ENCODE measurements at places on chromosomes 6 and 20.

- H3K36me3 ChIP-seq: no peaks in the 10 kb centered on the region
- H3K27ac ChIP-seq: no peak overlapping the region
- no peak overlapping the region for H3K4me3 ChIP-seq
- no peaks in the 10 kb centered on the region for H3K4me1 ChIP-seq
- no peak for DNase-seq
These were observed 477.4 kb upstream of the HTR1E start for GRCh38 chr6:86459978-86460377.

DNA sequence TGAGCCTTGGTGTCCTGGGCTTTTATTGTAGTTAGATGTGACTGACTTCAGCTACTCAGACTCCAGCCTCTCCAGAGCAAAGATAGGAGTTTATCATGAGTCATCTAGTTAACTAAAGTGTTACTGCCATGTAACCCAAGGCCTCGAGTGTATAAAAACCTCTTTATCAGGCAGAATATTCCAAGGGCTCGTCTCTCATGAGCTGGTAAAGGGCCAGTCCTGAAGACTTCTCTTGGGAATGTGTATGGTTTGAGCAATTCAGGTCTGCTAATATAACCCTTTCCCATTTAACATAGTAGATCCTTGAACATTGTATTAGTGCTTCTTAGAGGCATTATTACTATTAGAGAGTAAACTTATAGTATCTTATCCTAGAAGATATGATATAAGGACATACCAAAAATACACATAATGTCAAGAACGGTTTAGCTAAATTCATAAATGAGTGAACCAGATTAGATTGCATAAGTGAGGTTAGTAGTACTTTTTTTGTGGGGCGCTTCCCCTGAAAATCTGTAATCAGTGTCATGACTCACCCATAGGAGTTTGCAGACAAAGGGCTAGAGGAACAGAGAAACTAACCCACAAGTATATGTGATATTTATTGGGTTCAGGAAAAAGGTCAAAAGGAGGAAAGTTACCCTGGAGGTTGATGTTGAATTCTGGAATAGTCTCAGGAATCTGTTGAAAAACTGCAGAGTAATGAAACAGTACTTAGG lies 16.0 kb downstream of the DSE start:
- H3K27ac ChIP-seq: peak overlapping the region; percentile 92
- no peaks in the 10 kb centered on the region for H3K27me3 ChIP-seq
- peaks cover 4% of the 10 kb centered on the region for H3K36me3 ChIP-seq
- DNase-seq: peak; percentile 72
- peaks cover 48% of the 10 kb centered on the region for H3K4me1 ChIP-seq

DNA sequence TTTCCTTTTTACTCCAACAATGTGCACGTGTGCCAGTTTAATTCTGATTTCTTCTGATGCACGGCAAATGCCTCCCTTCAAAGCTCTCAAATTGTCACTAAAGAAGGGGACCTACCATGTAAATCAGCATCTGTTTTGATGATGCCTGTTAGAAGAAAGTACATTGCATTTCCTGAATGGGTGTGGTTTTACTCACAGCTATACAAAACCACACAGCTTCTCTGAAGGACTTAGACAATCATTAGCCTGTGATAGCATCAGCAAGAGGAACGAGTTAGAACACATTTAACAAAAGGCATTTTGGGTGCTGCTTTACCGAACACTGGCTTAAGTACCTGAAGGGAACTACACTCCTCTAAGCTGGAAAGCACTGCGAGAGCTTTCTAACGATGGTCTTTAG lies 109.4 kb downstream of the ATXN1 start:
- no peak for DNase-seq
- no peaks in the 10 kb centered on the region for H3K4me1 ChIP-seq
- no peaks in the 10 kb centered on the region for H3K36me3 ChIP-seq
- H3K27ac ChIP-seq: no peak overlapping the region

DNA sequence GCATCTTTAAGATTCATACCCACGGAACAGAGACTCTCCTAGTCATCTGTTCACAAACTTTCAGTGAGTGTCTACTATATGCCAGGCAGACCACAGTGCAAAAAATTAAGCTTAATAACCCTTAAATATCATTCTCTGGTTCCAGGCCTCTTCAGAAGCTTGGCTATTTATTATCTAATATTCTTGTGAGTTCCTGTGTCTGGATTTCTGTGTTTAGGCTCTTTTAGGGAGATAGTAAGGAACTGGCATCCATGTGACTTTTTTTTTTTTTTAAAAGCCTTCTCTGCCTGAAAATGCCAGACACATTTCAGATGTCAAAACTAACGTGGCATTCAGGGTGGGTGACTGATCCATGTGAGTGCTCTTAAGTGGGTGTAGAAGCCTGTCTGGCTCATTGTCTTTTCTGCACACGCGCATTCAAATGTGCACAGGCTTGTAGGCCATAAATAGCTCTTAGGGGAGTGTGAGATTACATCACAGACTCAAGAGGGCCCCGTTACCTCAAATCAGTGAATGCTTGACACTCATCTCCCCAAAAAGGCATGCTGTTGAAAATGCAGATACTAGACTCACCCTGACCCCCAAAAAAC lies 141.9 kb downstream of the GMPR start:
- no peaks in the 10 kb centered on the region for H3K36me3 ChIP-seq
- H3K4me3 ChIP-seq: no peak overlapping the region
- no peaks in the 10 kb centered on the region for H3K4me1 ChIP-seq

GRCh38 chr6:37614491-37614890 lies 83.2 kb downstream of the MDGA1 start:
- no peaks in the 10 kb centered on the region for H3K27me3 ChIP-seq
- H3K27ac ChIP-seq: no peak overlapping the region
- no peak overlapping the region for H3K4me3 ChIP-seq
- peaks cover 11% of the 10 kb centered on the region for H3K4me1 ChIP-seq
- H3K36me3 ChIP-seq: no peaks in the 10 kb centered on the region

GRCh38 chr6:63975699-63976098 lies 340.1 kb downstream of the PHF3 start:
- no peak overlapping the region for H3K4me3 ChIP-seq
- no peaks in the 10 kb centered on the region for H3K4me1 ChIP-seq
- DNase-seq: no peak
- no peaks in the 10 kb centered on the region for H3K27me3 ChIP-seq
- H3K36me3 ChIP-seq: no peaks in the 10 kb centered on the region
- no peak overlapping the region for H3K27ac ChIP-seq

GRCh38 chr6:8082954-8083858 lies 19.0 kb upstream of the BLOC1S5 start:
- peaks cover 18% of the 10 kb centered on the region for H3K36me3 ChIP-seq
- DNase-seq: peak; percentile 92
- H3K4me3 ChIP-seq: no peak overlapping the region
- peak overlapping the region; percentile 72 for H3K27ac ChIP-seq
- H3K27me3 ChIP-seq: no peaks in the 10 kb centered on the region
- peaks cover 64% of the 10 kb centered on the region for H3K4me1 ChIP-seq

DNA sequence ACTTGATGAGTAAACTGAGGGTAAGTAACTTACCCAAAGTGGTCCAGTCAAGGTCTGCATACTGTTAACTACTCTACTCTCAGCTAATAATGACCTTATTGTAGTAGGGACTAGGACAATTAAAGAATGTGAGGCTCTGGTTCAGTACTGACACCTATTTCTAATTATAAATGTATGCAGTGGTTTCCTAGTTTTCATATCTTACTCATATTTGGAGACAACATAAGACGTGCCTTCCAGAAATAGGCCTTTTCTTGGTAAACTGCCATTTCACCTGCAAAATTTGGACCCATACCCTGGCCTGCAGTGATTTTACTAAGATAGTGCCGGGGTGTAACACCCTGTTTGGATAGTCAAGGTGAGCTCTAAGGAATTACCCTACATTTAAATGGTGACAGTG lies 24.7 kb downstream of the GJA1 start:
- H3K4me3 ChIP-seq: no peak overlapping the region
- H3K27ac ChIP-seq: no peak overlapping the region
- no peaks in the 10 kb centered on the region for H3K4me1 ChIP-seq

GRCh38 chr6:1856381-1856780 lies 246.7 kb downstream of the FOXC1 start:
- no peaks in the 10 kb centered on the region for H3K27me3 ChIP-seq
- no peak overlapping the region for H3K27ac ChIP-seq
- no peaks in the 10 kb centered on the region for H3K36me3 ChIP-seq
- DNase-seq: no peak
- H3K4me3 ChIP-seq: no peak overlapping the region

DNA sequence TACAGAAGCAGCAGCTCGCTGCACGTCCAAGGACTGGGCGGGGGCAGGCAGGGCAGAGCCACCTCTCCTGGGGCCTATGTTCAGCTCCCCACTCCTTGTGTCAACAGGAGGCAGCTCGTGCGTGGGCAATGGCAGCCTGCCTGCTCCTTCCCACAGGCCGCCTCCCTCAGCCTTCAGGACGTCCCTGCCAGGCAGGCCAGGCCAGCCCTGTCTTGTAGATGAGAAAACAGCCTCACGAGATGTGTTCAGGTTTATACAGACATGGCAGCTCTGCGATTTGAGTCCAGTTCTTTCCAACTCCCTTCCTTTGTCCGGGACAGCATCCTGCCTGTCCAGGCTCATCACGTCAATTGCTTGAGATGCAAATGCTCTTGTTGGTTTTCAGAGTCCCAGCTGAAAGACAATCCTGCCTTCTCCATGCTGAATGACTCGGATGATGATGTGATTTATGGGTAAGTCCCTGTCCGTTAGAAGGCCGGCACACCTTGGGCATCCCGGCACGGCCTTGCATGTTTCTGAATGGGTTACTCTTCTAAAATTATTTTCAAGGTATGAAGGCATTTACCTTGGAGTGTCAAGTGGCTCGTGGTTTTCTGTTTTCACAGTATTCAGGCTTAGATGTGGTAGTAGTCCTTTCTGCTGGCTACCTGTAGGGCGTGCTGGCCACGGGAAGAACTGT lies 13.5 kb downstream of the DYNLT1 start:
- no peaks in the 10 kb centered on the region for H3K27me3 ChIP-seq
- no peaks in the 10 kb centered on the region for H3K4me1 ChIP-seq
- DNase-seq: no peak
- H3K27ac ChIP-seq: peak overlapping the region; percentile 5
- H3K4me3 ChIP-seq: no peak overlapping the region

DNA sequence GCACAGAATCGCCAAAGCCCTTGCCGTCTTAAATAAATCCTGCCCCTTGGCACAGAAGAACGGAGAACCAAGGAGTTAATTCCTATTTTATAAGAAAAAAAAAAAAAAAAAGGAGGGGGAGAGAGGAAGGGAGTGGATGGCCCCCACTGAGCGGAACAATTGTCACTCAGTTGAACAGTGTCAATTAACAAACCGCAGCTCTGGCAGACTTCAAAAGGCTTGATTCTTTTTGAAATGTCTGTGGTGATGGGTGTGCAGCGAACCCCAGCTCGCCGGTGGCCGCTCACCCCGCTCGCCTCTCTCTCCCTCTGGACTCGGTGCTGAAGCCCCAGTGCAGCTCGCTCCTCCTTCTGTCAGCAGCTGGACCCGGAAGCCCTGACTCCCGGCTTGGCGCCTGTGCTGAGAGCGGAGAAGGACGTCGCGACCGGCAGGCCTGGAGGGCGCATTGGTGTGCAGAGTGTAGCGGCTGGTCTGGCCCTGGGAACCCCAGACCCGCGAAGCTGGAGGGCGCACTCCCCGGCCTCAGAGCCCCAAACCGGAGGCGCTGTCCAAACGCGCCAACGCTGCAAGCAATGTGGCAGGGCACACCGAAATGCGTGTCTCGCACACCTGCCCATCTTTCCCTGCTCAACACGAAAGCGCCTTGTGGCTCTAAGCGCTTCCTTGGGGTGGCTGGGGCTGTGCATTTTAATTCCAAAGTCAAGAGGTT lies 3.4 kb downstream of the LINC00237 start:
- no peak overlapping the region for H3K27ac ChIP-seq
- H3K4me1 ChIP-seq: no peaks in the 10 kb centered on the region
- H3K27me3 ChIP-seq: peaks cover 64% of the 10 kb centered on the region
- H3K36me3 ChIP-seq: no peaks in the 10 kb centered on the region

- H3K4me1 ChIP-seq: peaks cover 35% of the 10 kb centered on the region
- no peaks in the 10 kb centered on the region for H3K36me3 ChIP-seq
- peak overlapping the region; percentile 31 for H3K4me3 ChIP-seq
- no peaks in the 10 kb centered on the region for H3K27me3 ChIP-seq
- DNase-seq: peak; percentile 81
These were observed 85.6 kb upstream of the CARMIL1 start for GRCh38 chr6:25193460-25194171.

DNA sequence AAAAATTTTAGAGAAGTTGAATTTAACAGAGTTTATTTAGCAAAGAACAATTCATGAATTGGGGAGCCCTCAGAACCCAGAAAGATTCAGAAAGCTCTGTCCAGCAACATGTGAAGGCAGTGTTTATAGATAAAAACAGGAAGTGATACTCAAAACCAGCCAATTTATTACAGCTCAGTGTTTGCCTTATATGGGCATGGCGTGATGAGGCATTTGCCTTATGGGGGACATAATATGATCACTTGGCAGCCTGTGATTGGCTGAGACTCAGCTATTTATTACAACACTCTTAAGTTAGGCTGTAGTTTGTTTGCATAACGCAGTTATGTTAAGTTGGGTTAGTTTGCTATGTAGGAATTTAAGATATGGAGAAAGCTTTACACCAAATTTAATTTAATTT lies 11.5 kb downstream of the HLA-DPA1 start:
- no peaks in the 10 kb centered on the region for H3K4me1 ChIP-seq
- peak; percentile 52 for DNase-seq
- no peak overlapping the region for H3K4me3 ChIP-seq
- H3K36me3 ChIP-seq: no peaks in the 10 kb centered on the region
- H3K27ac ChIP-seq: no peak overlapping the region

- no peak overlapping the region for H3K27ac ChIP-seq
- H3K36me3 ChIP-seq: no peaks in the 10 kb centered on the region
- no peak overlapping the region for H3K4me3 ChIP-seq
- H3K4me1 ChIP-seq: no peaks in the 10 kb centered on the region
These were observed 189.7 kb downstream of the COL9A1 start for GRCh38 chr6:70113171-70113570.

DNA sequence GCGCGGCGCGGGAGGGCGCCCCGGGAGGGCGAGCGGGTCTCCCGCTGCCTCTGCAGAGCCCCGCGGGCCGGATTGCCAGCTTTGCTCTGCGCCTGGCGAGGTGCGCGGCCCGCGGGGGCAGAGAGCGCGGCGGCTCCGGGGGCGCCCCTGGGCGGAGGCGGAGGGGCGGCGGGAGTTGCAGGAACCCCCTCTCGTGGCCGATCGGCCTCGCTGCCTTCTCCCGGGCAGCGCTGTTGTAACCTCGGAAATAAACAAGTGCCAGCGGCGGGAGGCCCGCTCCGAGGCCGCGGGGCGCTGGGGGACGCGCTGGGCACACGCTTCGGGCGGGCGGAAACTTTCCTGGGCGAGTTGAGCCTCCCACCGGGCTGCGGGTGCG lies 1.2 kb downstream of the CDH4 start:
- peaks cover 68% of the 10 kb centered on the region for H3K27me3 ChIP-seq
- H3K27ac ChIP-seq: no peak overlapping the region
- H3K4me1 ChIP-seq: no peaks in the 10 kb centered on the region
- no peak for DNase-seq
- H3K36me3 ChIP-seq: no peaks in the 10 kb centered on the region

DNA sequence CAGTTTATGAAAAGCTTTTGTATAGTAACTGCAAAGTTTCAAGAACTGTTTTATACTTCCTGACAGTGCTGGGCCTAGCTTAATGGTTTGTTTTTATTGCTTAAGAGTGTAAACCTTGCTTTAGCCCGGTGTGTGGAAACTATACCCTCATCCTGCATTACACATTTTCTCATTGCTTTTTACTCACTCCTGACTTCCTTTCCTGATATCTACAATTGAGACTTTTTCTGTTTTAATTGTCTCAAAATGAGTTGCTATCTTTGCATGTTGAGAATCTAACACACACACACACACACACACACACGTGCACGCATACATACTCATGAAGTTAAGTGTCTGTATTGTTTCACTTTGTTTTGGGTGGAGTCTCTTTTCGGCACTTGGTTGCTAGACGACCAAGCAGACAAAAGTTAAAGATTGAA lies 16.7 kb downstream of the BMP2 start:
- H3K27ac ChIP-seq: no peak overlapping the region
- no peaks in the 10 kb centered on the region for H3K36me3 ChIP-seq
- no peak overlapping the region for H3K4me3 ChIP-seq
- peaks cover 87% of the 10 kb centered on the region for H3K27me3 ChIP-seq
